ENCODE measurements at places on chromosomes 7 and 10. TPM values are rescaled to one million over a fixed set of nuclear protein-coding genes. Genes with fewer than 3 reads are reported as not detected.

The ZCCHC24 gene
- total RNA-seq = 2.0 TPM

The CCDC136 gene
- under 0.01 TPM for total RNA-seq

The RADIL gene
- not detected for total RNA-seq

The ANKRD30A gene
- not detected for total RNA-seq

The TRPV5 gene
- total RNA-seq = not detected

The ANKRD1 gene
- total RNA-seq = 1.4 TPM

The CCDC172 gene
- total RNA-seq = not detected

The NPFFR1 gene
- not detected for total RNA-seq

The LEP gene
- 0.28 TPM for total RNA-seq

The MARVELD1 gene
- total RNA-seq = 2.4 TPM

The FAM237B gene
- total RNA-seq = not detected

The PRKCQ gene
- 4.8 TPM for total RNA-seq

The TMEM196 gene
- total RNA-seq = not detected

The KMT2E gene
- 109 TPM for total RNA-seq

The GSDME gene
- 89.2 TPM for total RNA-seq
